ENCODE measurements at places on chromosomes 5 and 9.

GRCh38 chr9:131874447-131874846 lies 134.6 kb upstream of the RAPGEF1 start:
- DNase-seq = no peak

DNA sequence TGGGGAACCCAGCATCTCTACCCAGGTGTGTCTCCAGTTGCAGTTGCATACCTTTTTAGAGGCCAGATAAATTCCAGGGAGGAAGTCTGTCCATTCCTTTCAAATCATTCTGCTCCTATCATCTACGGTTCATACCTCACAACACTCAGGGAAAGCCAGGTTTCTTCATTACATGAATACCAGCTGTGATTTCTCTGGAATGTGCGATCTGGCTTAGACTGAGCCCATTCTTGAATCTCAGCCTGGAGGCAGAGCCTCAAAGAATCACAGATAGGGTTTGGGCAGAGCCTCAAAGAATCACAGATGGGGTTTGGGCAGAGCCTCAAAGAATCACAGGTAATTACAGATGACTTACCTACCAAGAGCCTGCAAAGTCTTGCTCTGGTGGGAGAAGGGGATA lies 7.2 kb downstream of the P4HA2 start:
- no peak for DNase-seq

DNA sequence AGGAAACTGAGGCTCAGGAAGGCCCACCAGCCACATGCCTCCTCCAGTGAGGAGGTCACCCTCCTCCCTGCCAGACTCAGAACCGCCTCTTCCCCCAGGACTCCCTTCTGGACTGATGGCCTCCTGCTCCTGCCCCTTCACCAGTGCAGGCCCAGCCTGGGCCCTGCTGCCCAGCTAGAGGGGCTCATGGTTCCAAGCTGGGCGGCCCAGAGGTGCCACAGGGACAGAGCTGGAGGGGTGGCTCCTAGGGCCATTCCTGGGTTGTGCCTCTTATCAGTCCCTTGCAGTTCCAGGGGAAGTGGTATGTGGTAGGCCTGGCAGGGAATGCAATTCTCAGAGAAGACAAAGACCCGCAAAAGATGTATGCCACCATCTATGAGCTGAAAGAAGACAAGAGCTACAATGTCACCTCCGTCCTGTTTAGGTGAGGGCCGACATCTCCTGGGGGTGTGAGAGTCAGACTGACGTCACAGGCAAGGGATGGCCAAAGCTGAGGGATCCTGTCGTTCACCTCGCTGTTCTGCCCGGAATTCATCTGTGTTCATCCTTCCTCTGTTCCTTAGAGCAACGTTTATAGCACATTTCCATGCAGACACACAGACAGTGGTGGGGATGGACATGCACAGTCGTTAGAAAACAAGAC lies 819 bp downstream of the LCN2 start:
- no peak for DNase-seq

GRCh38 chr5:25094219-25094618 lies 449.4 kb upstream of the CDH10 start:
- DNase-seq = no peak

DNA sequence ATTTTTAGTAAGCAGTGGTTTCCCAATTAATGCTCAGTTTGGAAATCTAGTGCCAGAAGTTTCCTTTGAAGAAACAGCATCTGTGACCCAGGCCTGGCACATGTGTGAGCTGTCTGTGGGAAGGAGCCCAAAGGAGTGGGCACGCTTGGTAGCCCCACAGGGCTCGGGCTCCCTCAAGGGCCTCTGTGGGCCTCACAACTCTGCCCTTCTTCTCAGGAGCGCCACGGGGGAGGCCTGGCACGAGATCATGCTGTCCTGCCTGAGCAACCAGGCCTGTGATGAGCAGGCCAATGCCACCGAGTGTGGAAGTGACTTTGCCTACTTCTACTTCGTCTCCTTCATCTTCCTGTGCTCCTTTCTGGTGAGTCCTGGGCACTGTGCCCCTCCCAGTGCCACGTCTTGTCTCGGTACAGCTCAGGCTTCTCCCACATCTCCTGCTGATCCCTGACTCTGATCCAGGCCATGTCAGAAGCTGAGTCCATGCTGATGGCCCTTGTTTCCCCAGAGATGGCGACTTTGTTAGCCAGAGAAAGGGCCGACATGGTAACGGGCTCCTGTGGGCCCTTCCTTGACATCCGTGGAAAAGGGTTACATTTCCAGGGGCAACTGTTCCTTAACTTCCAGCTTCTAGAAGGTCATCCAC lies 200.4 kb downstream of the CACNA1B start:
- DNase-seq = no peak

GRCh38 chr5:138872841-138873465 lies 2.2 kb downstream of the LRRTM2 start:
- no peak for DNase-seq

- no peak for DNase-seq
Measured at GRCh38 chr9:134919303-134919702, 1.6 kb upstream of the FCN1 start.

- no peak for DNase-seq
Measured at GRCh38 chr9:111828193-111828592, 33.5 kb upstream of the SHOC1 start.

DNA sequence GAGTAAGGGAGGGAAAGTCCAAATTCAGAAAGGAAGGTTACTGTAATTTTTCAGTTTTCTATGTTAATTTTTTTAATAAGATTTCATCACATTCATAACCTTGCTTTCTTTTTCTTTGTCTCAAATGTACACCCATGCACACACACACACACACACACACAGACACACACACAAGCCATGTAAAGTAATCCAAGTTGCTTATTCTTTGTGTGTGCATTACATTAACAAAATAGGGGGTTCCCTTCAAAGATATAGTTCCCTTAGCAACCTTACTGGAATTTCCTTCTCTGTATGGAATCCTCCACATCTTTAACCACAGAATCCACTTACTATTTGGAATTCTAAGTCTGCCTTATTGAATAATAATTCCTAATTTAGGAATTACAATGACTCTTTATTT lies 32.7 kb downstream of the ZNF366 start:
- no peak for DNase-seq

GRCh38 chr5:105877592-105877991 lies 1793.1 kb downstream of the EFNA5 start:
- no peak for DNase-seq

DNA sequence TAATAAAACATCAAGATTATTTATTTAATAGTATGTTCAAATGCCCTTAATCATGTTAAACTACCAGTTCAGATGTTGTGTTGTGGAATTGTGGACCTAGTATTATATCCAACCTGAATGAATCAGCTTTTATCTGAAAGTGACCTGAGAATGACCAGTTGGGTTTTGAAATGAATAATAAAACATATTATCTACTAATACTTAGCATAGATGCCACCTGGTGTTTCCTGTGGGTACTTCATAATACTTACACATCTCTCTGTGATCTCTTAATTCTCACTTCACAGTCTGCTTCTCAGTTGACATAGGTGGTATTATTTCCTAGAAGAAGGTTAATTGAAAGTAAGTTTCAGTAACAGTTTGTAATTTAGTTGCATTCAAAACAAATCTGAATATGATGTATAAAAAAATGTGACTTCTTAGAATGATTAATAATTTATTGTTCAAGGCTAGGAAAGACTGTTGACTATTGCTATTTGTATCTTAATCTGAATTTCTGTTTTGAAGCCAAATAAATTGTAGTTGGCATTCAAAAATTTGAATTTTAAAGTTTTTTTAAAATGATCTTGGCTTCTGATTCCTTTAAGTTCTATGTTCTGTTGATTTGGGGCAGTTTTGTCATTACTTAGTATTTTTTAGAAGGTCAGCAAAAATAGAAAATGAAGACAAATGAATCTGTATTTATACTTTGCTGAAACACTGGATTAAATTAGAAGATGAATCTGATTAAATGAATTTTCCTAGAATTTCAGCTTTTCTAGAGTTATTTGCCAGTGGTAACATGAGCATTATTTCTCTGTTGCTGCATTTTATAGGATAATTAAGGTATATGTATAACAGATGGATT lies 48.2 kb downstream of the KIF2A start:
- no peak for DNase-seq

DNA sequence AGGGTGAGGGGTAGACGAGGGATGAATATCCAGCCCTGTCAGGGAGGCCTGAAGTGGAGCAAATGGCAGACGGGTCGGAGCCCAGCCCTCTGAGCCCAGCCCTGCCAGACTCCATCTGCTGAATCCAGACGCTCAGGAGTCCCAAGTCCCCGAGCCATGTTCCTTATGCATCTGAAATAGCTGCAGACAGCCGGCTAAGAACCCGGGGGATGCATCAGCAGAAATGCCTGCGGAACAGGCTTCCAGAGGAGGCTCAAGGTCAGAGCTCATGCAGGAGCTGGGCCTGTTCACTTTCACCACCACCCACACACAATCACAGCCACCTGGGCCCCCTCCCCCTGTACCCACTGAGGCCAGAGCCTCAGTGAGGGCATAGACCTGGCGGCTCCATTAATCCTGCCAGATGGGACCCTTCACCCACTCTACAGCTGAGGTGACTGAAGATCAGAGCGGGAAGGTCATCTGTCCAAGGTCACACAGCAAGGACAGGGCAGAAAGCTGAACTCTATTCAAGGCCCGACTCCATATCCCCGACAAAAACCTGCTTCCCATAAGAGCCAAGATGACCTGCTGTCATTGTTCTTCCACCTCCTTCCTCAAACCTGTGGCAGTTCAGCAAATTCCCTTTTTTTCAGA lies 24.4 kb upstream of the AKNA start:
- DNase-seq = no peak

DNA sequence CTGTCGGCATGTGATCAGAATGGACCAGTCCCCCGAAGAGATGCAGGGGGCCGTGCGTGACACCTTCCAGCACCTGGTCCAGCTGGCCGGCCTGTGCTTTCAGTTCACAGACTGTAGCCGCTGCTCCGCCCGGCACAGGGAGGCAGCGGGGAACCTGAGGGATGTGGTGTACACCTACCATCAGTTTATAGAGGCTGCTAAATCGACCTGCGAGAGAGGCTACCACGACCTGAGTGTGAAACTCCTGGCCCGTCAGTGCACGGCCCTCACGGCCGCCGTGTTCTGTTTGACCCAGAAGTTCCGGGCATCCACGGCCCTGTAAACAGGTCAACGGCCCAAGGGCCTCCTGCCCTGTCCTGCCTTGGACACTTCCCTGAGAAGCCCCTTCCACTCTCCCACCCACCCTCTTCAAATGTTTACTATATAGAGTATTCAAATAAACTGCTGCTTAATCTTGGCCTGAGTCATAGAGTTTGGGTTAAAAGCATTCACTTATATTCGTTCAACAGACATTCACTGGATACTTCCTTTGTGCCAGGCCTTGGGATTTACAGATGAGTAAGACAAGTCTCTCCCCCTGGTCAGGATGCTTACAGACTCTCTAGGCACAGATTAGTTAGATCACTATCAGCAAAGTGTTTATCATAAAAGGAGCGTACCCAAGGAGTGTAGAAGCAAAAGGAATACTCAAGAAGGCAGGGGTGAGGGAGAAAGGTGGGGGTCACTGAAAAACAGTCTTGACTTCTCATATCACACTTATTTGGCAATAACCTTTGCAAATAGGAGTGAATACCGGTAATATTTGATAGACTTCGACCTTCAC lies 6.9 kb upstream of the TRMT10B start:
- no peak for DNase-seq

GRCh38 chr5:92917044-92917443 lies 664.0 kb downstream of the NR2F1-AS1 start:
- DNase-seq = no peak

DNA sequence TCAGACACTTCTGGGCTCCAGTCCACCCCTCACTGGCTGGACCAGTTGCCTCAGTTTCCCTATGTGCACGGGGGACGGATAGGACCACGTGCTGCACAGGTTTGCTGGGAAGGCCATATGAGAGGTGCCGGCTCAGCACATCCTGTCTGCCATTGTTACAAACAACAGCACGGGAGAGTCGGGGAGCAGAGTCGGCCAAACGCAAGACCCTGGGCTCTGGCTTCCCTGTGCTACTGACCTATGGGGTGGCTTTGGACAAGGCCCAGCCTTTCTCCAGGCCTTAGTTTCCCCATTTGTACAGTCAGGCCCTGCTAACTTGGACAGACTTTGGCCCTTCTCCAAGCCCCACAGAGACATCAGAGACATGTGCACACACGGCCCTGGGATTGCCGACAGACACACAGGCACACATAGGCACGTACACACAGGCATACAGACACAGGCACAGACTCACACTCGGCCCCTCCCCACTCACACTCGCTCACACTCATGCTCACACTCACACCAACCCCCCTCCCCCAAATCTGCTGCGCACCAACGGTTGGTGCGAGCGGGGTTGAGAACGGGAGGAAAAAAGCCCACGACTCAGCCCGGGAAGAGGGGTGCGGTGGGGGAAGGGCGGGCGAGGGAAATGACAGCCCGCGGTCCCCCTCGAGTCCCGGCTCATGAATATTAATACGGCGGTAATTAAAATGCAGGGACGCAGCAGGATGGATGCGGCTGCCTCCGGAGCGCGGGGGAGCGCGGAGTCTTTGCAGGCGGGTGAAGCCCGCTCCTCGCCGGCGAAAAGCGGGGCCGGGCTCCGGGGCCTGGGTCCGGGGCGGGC lies 133.0 kb downstream of the C9orf50 start:
- DNase-seq = no peak

- DNase-seq = no peak
Measured at GRCh38 chr5:2254406-2254805, 371.7 kb upstream of the IRX4 start.

GRCh38 chr5:78534148-78534904 lies 114.2 kb downstream of the LHFPL2 start:
- no peak for DNase-seq

DNA sequence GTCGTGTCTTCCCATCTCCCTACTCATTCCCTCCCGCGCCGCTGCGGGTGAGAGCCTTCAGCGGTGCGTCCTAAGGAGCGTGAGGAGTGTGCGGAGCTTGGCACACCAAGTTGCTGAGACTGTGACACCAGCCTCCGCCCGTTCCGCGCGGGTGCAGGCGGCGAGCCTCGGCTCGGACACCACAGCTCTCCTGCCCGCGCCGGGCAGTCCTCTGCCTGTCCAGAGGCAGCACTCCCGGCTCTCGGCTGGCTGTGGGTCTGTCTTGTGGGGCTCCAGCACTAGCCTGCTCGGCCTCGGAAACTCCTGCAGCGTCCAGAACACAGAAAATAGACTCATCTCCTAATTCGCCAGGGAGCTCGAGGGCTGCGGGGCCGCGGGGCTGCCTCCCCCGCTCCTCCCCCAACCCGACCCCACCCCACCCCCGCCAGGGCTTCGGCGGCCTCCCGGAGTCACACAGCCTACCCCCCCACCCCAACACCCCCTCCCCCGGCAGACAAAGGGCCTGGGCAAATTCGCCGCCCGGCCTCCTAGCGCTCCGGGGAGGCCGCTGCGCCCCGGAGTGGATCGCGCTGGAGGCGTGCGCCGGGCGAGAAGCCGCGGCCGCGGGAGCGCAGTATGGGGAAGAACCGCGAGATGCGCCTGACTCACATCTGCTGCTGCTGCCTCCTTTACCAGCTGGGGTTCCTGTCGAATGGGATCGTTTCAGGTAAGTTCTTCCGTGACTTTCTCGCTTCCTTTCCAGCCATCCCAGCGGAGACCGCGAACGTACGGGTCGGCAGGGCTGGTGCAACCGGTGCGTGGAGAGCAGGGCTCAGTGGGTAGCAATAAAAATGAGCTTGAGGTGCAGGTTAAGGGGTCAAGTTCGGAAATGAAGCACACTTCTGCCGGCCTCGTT lies at the start of gene ADAMTS19:
TSS of gene ADAMTS19 (plus strand) at position 522 of the 895 bp plus-strand sequence. CDS start at position 616, 94 bp downstream.
- peak; percentile 15 for DNase-seq

- no peak for DNase-seq
Measured at GRCh38 chr5:74152625-74153254, 487.8 kb downstream of the ENC1 start.

GRCh38 chr9:75390951-75391350 lies 302.6 kb downstream of the OSTF1 start:
- DNase-seq = no peak

- no peak for DNase-seq
Measured at GRCh38 chr9:82565188-82565969, 497.6 kb downstream of the RASEF start.

- no peak for DNase-seq
Measured at GRCh38 chr5:69372394-69372793, 2.8 kb downstream of the RAD17 start.

All from left renal cortex interstitium (tissue), 4 donors.